ENCODE measurements at places on chromosomes 13 and 19.

- no peak for DNase-seq
These were observed 13.3 kb downstream of the SLC27A5 start for GRCh38 chr19:58498316-58499020.

- no peak for DNase-seq
These were observed 124.1 kb downstream of the PCCA start for GRCh38 chr13:100212904-100213553.

GRCh38 chr13:48578516-48579164 lies 45.8 kb upstream of the RCBTB2 start:
- no peak for DNase-seq

DNA sequence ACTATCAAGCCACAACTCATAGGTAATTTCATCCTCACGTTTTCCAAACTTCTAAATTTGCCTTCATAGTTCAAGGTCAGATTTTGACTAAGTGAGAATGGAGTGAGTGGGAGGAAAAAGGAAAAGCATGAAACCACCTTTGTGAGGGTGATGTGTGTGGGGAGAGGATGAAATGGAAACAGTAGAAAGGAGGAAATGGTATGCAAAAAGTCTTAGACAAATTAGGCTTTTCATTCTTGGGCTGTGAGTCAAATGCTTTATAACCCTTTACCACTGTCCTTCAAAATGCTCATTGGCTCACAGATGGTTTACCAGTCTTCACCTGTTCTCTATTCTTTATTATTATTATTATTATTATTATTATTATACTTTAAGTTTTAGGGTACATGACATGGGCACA lies 127.2 kb downstream of the RAP2A start:
- DNase-seq = no peak

GRCh38 chr19:50344661-50345318 lies 15.6 kb upstream of the KCNC3 start:
- no peak for DNase-seq

DNA sequence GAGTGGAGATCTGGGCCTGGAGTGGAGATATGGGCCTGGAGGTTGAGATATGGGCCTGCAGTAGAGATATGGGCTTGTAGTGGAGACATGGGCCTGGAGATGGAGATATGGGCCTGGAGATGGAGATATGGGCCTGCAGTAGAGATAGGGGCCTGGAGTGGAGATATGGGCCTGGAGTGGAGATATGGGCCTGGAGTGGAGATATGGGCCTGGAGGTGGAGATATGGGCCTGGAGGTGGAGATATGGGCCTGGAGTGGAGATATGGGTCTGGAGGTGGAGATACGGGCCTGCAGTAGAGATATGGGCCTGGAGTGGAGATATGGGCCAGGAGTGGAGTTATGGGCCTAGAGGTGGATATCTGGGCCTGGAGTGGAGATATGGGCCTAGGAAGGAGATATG lies 402 bp downstream of the KIR2DL3 start:
- no peak for DNase-seq

DNA sequence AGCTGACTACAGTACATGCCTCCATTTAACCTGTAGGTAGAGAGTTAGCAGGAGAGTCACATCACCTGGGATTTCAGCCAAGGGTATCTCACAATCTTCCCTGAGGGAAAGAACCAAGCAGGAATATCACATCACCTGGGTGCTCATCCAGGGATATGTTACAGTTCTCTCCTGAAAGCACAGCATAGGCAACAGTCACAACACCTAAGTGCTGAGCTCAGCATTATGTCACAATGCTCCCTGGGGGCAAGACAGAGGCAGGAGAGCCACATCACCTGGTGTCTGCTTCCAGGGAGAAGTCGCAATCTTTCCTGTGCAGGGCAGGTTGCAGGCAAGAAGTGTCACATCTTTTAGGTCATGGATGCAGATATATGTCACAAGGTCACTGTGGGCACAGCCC lies 9.4 kb upstream of the ZNF91 start:
- DNase-seq = no peak

GRCh38 chr19:18156841-18157464 lies 4.0 kb downstream of the PIK3R2 start:
- no peak for DNase-seq

- no peak for DNase-seq
These were observed 412.8 kb downstream of the SLITRK6 start for GRCh38 chr13:85386424-85386823.

GRCh38 chr13:66657165-66657881 lies 572.8 kb downstream of the PCDH9 start:
- DNase-seq = no peak

- DNase-seq = no peak
These were observed 7.3 kb downstream of the NKPD1 start for GRCh38 chr19:45153339-45154063.

GRCh38 chr13:113658836-113659235 lies 838 bp upstream of the ATP4B start:
- no peak for DNase-seq

DNA sequence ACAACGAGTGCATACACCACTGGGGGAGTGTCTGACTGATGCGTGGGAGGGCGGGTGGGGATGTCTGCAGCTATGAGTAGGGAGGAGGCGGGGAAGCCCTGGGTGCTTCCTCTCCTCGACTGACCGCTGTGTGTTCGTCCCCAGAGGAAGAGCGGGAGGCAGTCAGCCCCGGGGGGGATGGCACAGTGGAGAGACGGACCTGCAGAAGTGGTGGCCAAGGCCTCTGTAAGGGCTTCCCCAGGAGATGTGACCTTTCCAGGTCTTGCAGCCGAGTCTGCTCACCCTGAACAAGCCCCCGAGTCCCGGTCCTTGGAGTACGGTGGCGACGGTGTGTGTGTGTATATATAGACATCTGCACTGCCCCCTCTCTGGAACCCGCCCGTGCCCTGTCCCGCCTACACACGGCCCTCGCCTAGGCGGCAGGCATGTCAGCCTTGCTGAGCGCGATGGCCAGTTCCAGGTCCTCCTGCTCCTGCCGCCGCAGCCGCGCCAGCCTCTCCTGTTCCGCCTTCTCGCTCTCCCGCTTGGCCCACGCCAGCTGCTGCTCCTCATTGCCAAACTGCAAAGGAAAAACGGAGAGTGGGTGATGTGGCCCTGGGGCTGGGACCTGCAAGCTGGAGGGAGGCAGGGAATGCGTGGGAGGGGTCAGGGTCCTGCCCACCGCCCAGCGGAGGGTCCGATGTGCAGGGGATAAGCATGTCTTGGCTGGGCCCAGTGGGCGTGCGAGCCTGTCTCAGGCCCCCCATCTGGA lies 30.8 kb downstream of the KLF2 start:
- DNase-seq = no peak

GRCh38 chr19:58581227-58582141 lies 8.3 kb upstream of the MZF1 start:
- DNase-seq = no peak

- no peak for DNase-seq
These were observed 20.7 kb upstream of the CDC16 start for GRCh38 chr13:114213980-114214379.

DNA sequence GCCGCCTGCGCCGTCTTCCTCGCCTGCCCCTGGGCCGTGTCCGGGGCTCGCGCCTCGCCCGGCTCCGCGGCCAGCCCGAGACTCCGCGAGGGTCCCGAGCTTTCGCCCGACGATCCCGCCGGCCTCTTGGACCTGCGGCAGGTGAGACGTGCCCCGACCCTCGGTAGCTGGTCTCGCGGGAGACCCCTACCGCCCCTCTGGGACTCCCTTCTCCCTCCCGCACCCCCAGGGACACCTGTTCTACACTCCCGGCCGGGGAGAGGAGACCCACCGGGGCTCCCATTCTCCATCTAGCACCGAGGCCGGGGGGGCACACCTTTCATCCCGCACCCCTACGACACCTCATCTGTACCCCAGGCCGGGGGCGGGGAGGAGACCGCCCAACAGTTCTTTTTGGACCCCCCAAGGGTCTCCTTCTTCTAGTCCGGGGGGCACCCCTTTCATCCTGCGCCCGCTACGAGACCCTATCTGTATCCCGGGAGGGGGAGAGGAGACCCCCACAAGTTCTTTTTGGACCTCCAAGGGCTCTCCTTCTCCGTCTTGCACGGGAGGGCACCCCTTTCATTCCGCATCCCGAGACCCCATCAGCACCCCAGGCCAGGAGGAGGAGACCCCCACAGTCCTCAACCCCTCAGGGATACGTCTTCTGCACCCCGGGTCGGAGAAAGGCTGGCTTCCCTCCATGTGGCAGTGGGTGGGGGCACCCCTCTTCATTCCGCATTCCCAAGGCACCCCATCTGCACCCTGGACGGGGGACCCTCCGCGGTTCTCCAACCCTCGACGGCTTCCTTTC lies 533 bp downstream of the TNFSF9 start:
- no peak for DNase-seq

- DNase-seq = no peak
These were observed 52.4 kb downstream of the ZNF676 start for GRCh38 chr19:22144394-22144793.

DNA sequence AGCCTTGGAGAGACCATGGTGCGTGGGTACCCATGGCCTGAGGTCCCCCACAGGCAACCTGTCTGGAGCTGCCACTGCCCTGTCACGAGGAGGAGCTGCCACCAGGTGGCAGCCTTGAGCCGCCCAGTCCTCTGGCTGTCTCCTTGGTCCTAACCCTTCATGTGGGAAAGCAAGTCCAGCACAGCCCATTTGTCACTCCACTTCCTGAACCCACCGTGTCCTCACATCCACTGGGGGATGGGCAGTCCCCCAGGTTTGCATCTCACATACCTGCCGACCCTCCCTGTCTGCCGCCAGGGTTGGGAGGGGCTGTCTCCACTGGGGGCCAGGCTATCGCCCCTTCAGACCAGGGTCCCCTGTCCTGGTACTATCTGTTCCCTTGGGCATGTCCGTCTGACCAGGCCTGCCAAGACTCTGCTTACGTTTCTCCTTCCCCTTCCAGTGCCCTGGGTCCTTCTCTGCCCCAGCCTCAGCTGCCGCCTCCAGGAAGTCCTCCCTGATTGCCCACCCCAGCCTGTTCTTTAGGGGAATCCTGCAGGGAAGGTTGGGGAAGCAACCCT lies 4.5 kb downstream of the FAM174C start:
- DNase-seq = no peak

DNA sequence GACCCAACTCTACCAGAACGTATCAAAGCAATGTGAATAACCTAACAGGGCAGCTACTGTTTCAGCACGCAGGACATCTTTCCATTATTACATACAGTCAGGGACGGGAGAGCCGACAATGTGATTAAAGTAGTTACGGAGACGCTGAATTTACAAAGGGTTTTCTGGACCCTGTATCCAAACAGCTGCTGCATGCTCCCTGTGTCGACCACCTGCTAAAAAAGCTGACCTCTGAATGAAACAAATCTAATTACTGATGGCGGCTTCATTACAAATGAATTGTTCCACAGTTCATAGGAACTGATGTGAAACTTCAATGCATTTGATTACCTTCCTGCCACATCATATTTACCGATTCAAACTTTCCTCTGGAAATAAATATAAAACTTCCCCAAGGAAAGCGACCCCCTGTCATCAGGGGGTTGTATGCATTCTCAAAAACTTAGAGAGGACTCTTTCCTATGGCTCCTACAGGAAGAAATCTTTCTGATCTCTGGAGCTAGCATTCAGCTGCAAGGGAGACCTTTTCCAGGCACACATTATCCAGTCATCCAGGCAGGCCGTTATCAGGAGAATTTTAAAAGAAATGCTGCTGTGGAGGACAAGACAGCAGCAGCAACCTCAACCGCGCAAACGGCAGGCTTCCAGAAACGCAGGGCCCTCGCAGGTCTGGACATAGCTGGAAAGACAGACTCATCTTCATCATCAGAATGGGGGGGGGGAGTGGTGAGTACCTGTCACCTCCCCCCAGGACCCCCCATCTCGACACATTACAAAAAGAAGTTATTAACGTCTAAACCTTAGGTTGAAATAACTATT lies 3.1 kb downstream of the EFNB2 start:
- DNase-seq = no peak

DNA sequence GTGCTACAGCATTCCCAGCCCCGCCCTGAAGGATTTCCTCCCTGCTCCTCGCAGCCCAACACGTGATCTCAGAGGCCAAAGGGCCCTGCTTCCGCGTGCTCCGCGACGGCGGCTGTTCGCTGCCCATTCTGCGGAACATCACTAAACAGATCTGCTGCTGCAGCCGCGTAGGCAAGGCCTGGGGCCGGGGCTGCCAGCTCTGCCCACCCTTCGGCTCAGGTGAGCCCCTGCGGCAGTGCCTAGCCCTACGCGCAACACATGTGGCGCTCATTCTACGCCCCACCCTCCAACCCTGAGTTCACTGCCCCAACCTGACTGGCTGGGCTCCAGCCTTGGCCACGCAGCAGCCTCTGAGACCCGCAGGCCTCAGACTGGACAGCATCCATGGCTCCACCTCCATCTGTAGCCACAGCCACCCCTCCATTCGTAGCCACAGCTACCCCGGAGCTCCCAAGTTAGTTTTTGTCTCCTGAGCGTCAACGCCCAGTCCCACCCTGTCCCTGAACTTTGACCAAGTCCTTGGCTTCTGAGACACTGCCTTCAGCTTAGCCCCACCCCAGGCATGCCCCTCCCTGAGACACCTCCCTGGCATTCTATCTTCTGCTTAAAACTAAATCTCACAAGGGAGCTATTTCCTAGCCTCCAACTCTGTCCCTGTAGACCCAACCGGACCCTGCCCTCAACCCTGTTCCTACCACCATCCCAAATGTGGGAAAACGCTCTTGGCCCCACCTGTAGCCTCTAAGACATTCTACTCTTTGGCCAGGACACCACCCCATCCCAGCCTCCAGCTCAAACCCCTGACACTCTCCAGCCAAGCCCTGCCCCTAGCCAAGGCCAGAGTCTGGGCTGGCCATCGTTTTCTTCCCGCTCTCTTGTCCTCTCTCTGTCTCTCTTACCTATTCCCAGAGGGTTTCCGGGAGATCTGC lies 6.4 kb downstream of the LTBP4 start:
- no peak for DNase-seq

GRCh38 chr13:62482351-62482750 lies 1066.7 kb upstream of the PCDH20 start:
- DNase-seq = no peak

DNA sequence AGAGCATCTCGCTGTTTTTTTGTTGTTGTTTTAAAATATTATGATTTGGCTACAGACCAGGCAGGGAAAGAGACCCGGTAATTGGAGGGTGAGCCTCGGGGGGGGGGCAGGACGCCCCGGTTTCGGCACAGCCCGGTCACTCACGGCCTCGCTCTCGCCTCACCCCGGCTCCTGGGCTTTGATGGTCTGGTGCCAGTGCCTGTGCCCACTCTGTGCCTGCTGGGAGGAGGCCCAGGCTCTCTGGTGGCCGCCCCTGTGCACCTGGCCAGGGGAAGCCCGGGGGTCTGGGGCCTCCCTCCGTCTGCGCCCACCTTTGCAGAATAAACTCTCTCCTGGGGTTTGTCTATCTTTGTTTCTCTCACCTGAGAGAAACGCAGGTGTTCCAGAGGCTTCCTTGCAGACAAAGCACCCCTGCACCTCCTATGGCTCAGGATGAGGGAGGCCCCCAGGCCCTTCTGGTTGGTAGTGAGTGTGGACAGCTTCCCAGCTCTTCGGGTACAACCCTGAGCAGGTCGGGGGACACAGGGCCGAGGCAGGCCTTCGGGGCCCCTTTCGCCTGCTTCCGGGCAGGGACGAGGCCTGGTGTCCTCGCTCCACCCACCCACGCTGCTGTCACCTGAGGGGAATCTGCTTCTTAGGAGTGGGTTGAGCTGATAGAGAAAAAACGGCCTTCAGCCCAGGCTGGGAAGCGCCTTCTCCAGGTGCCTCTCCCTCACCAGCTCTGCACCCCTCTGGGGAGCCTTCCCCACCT lies 183.3 kb downstream of the KDM4B start:
- no peak for DNase-seq

- no peak for DNase-seq
These were observed 266.1 kb upstream of the TMTC4 start for GRCh38 chr13:100940658-100941057.

- DNase-seq = no peak
These were observed 43.0 kb downstream of the STK24 start for GRCh38 chr13:98533912-98534311.

- no peak for DNase-seq
These were observed 9.3 kb downstream of the MPND start for GRCh38 chr19:4352701-4353121.

All from esophagus squamous epithelium (tissue), 5 donors.